ENCODE measurements at places on chromosomes 13 and 19. TPM values are rescaled to one million over a fixed set of nuclear protein-coding genes. Genes with fewer than 3 reads are reported as not detected.

- H3K4me3 ChIP-seq = no peak overlapping the region
- H3K4me1 ChIP-seq = peaks cover 15% of the 10 kb centered on the region
- DNase-seq = no peak
- H3K27me3 ChIP-seq = no peaks in the 10 kb centered on the region
These were observed 11.4 kb downstream of the ZNF708 start for GRCh38 chr19:21317821-21318220.

CD22 gene
- total RNA-seq = 5.0 TPM

LGI4 gene
- total RNA-seq = 58.6 TPM

DNA sequence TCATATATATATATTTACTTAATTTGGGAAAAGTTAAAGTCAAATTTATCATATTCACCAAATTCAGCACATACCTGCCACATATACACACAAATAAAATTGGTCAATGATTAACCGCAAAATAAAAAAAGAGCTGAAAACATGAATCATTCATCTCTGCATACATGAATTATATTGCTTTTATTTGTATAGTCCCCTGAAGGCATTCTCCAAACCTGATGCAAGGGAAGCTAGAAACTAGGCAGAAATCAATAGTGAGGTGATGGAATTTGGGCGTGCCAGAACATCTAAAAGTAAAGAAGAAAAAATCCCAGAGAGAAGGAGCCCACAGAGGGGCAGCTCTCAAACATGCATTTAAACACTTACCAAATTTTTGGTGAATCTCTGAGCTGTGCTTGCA is 60.1 kb downstream of the UFM1 start:
- H3K36me3 ChIP-seq = no peaks in the 10 kb centered on the region
- H3K27ac ChIP-seq = no peak overlapping the region
- H3K4me1 ChIP-seq = no peaks in the 10 kb centered on the region
- no peak for DNase-seq
- H3K27me3 ChIP-seq = no peaks in the 10 kb centered on the region
- H3K4me3 ChIP-seq = no peak overlapping the region

PSG5 gene
- total RNA-seq = not detected

ZNF44 gene
- total RNA-seq = 9.7 TPM

ADPRHL1 gene
- total RNA-seq = 26.2 TPM

- no peaks in the 10 kb centered on the region for H3K27me3 ChIP-seq
- no peaks in the 10 kb centered on the region for H3K4me1 ChIP-seq
- no peaks in the 10 kb centered on the region for H3K36me3 ChIP-seq
- DNase-seq = no peak
- no peak overlapping the region for H3K27ac ChIP-seq
These were observed 1062.5 kb upstream of the PCDH9 start for GRCh38 chr13:68292601-68293000.

GRCh38 chr19:32624410-32624809 is 43.4 kb downstream of the PDCD5 start:
- H3K4me1 ChIP-seq = no peaks in the 10 kb centered on the region
- no peaks in the 10 kb centered on the region for H3K27me3 ChIP-seq
- H3K27ac ChIP-seq = no peak overlapping the region
- no peak for DNase-seq
- H3K36me3 ChIP-seq = peaks cover 96% of the 10 kb centered on the region

PSG11 gene
- total RNA-seq = not detected

GRCh38 chr19:33370783-33371182 is 2.7 kb upstream of the CEBPG start:
- DNase-seq = no peak
- peaks cover 11% of the 10 kb centered on the region for H3K4me1 ChIP-seq
- H3K4me3 ChIP-seq = no peak overlapping the region

RFPL4A gene
- not detected for total RNA-seq

FBXO17 gene
- 47.8 TPM for total RNA-seq

GRCh38 chr19:2243274-2244124 is 5.6 kb upstream of the AMH start:
- H3K4me1 ChIP-seq = peaks cover 74% of the 10 kb centered on the region
- no peak overlapping the region for H3K27ac ChIP-seq
- no peaks in the 10 kb centered on the region for H3K27me3 ChIP-seq
- peaks cover 56% of the 10 kb centered on the region for H3K36me3 ChIP-seq

LILRA6 gene
- 2.7 TPM for total RNA-seq

KLK5 gene
- total RNA-seq = not detected

OVOL3 gene
- not detected for total RNA-seq

OLFM2 gene
- 12.5 TPM for total RNA-seq

KLK12 gene
- not detected for total RNA-seq

OR4F17 gene
- not detected for total RNA-seq

DNA sequence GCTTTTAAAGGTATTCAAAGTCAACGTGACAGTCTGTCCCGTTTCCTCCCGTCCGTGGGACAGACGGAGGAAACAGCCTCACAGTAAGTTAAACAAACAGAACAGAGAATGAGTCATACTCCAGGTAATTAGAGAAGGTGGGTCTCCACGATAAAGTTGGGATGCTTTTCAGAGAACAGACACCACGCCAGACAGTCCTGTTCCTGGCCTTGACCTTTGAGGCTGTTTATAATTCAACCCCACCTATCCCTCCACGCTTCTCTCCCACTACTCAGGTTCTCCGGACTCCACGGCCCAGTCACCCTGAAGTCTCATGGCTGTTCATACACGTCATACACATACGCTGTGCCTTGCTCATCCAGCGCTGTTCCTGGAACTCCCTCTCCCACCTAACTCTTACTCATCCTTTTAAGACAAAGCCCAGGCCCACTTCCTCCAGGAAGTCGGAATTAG is 42.5 kb downstream of the ARHGEF18 start:
- no peak overlapping the region for H3K4me3 ChIP-seq
- no peak overlapping the region for H3K27ac ChIP-seq
- H3K36me3 ChIP-seq = no peaks in the 10 kb centered on the region
- peaks cover 20% of the 10 kb centered on the region for H3K4me1 ChIP-seq
- H3K27me3 ChIP-seq = no peaks in the 10 kb centered on the region

ZNF841 gene
- total RNA-seq = 11.3 TPM

GRCh38 chr13:35697186-35697730 is 220.8 kb upstream of the MAB21L1 start:
- no peak overlapping the region for H3K4me3 ChIP-seq
- H3K36me3 ChIP-seq = no peaks in the 10 kb centered on the region
- no peaks in the 10 kb centered on the region for H3K27me3 ChIP-seq
- H3K4me1 ChIP-seq = peaks cover 44% of the 10 kb centered on the region

SIGLEC7 gene
- total RNA-seq = 0.19 TPM

GRCh38 chr19:46192992-46193650 is 36.4 kb upstream of the IGFL1 start:
- no peaks in the 10 kb centered on the region for H3K27me3 ChIP-seq
- no peaks in the 10 kb centered on the region for H3K36me3 ChIP-seq
- no peak overlapping the region for H3K27ac ChIP-seq
- H3K4me3 ChIP-seq = no peak overlapping the region
- no peaks in the 10 kb centered on the region for H3K4me1 ChIP-seq

ZNF221 gene
- 3.5 TPM for total RNA-seq

- H3K27ac ChIP-seq = no peak overlapping the region
- no peaks in the 10 kb centered on the region for H3K27me3 ChIP-seq
- no peak for DNase-seq
- no peaks in the 10 kb centered on the region for H3K36me3 ChIP-seq
- no peak overlapping the region for H3K4me3 ChIP-seq
These were observed 10.9 kb downstream of the KASH5 start for GRCh38 chr19:49398931-49399330.

- H3K36me3 ChIP-seq = no peaks in the 10 kb centered on the region
- no peaks in the 10 kb centered on the region for H3K27me3 ChIP-seq
- no peaks in the 10 kb centered on the region for H3K4me1 ChIP-seq
- no peak for DNase-seq
- no peak overlapping the region for H3K4me3 ChIP-seq
These were observed 13.5 kb upstream of the ADGRE1 start for GRCh38 chr19:6873708-6874431.

- DNase-seq = no peak
- H3K4me1 ChIP-seq = peaks cover 15% of the 10 kb centered on the region
- no peaks in the 10 kb centered on the region for H3K36me3 ChIP-seq
- H3K4me3 ChIP-seq = no peak overlapping the region
- H3K27me3 ChIP-seq = no peaks in the 10 kb centered on the region
- peak overlapping the region; percentile 77 for H3K27ac ChIP-seq
These were observed 133.3 kb downstream of the HS6ST3 start for GRCh38 chr13:96223231-96223630.

GRCh38 chr13:77506874-77507273 is 28.6 kb upstream of the SCEL start:
- no peaks in the 10 kb centered on the region for H3K27me3 ChIP-seq
- DNase-seq = no peak
- H3K4me1 ChIP-seq = peaks cover 16% of the 10 kb centered on the region
- H3K4me3 ChIP-seq = no peak overlapping the region
- H3K27ac ChIP-seq = no peak overlapping the region
- H3K36me3 ChIP-seq = no peaks in the 10 kb centered on the region

GRCh38 chr19:19406878-19407632 is 1.6 kb downstream of the GATAD2A start:
- peak overlapping the region; percentile 97 for H3K4me3 ChIP-seq
- no peaks in the 10 kb centered on the region for H3K36me3 ChIP-seq
- peak overlapping the region; percentile 84 for H3K27ac ChIP-seq
- no peak for DNase-seq
- H3K27me3 ChIP-seq = no peaks in the 10 kb centered on the region
- peaks cover 52% of the 10 kb centered on the region for H3K4me1 ChIP-seq

MUC16 gene
- total RNA-seq = under 0.01 TPM

DNA sequence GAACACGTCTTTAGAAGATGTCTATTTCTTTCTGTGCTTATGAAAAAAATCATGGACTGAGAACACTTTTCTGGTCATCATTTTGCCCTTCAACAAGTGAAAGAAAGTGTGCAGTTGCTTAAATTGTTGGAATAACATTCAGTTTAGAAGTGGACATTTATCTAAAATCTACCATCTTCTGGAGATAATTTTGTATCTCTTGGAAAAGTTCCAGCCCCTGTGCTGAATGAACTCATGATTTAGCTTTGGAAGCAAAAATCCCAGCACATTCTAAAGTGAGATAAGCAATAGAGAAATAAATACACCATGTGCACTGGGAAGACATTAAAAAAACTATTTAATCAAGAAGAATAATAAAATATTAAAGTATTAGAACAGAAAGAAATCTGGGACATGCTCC is 1420.8 kb upstream of the SLC10A2 start:
- no peaks in the 10 kb centered on the region for H3K4me1 ChIP-seq
- H3K36me3 ChIP-seq = no peaks in the 10 kb centered on the region
- DNase-seq = no peak
- H3K27me3 ChIP-seq = no peaks in the 10 kb centered on the region
- no peak overlapping the region for H3K27ac ChIP-seq
- no peak overlapping the region for H3K4me3 ChIP-seq

DNA sequence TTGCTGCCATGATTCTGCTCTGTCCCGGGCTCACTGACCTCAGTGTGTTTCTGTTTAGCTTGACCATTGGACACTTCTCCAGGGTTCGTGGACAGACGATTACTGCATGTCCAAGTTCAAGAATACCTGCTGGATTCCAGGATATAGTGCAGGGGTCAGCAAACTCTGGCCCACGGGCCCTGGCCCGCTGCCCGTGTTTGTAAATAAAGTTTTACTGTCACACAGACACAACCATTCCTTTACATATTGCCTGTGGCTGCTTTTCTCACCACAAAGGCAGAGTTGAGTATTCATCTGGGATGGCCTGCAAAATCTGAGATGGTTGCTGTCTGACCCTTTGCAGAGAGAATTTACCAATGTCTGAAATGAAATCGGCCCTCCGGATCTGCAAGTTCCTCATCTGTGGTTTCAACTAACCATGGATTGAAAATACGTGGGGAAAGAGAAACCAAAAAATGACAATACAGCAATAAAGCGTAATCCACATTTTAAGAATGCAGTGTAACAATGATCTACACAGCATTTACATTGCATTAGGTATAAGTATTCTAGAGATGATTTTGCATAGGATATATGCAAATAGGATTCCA is 25.9 kb upstream of the F2RL3 start:
- no peak overlapping the region for H3K4me3 ChIP-seq
- no peaks in the 10 kb centered on the region for H3K4me1 ChIP-seq
- H3K27me3 ChIP-seq = no peaks in the 10 kb centered on the region
- peaks cover 93% of the 10 kb centered on the region for H3K36me3 ChIP-seq
- no peak overlapping the region for H3K27ac ChIP-seq

- no peaks in the 10 kb centered on the region for H3K27me3 ChIP-seq
- no peak overlapping the region for H3K4me3 ChIP-seq
- H3K4me1 ChIP-seq = peaks cover 25% of the 10 kb centered on the region
These were observed 52.8 kb downstream of the GADD45B start for GRCh38 chr19:2528675-2529101.

- H3K4me1 ChIP-seq = no peaks in the 10 kb centered on the region
- H3K27ac ChIP-seq = no peak overlapping the region
- H3K4me3 ChIP-seq = no peak overlapping the region
- no peaks in the 10 kb centered on the region for H3K36me3 ChIP-seq
- no peaks in the 10 kb centered on the region for H3K27me3 ChIP-seq
- no peak for DNase-seq
These were observed 313.9 kb downstream of the KLF12 start for GRCh38 chr13:73820285-73820684.

TNNI3 gene
- not detected for total RNA-seq

DNA sequence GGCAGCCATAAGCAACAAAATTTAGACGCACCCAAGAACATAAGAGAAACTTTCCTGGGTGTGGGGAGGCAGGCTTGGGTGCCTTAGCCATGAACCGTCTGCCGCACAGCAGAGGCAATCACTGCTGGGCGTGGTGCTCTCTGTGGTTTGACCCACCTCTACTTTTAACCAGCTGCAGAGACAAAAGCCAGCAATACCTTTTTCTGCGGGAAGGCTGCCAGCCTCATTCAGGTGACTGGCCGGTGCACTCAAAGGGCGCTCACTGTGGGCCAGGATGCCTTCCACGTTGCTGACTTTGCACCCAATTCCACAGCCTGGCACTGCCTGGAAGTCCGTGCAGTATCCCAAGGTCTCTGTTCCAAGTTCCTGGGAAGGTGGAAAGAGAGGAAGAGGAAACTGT is 69.1 kb downstream of the ATP7B start:
- peaks cover 31% of the 10 kb centered on the region for H3K36me3 ChIP-seq
- no peak overlapping the region for H3K27ac ChIP-seq
- DNase-seq = no peak
- H3K4me3 ChIP-seq = no peak overlapping the region
- H3K4me1 ChIP-seq = no peaks in the 10 kb centered on the region
- no peaks in the 10 kb centered on the region for H3K27me3 ChIP-seq

- H3K27me3 ChIP-seq = peaks cover 6% of the 10 kb centered on the region
- no peak overlapping the region for H3K27ac ChIP-seq
- no peaks in the 10 kb centered on the region for H3K36me3 ChIP-seq
- H3K4me3 ChIP-seq = no peak overlapping the region
These were observed 5.8 kb downstream of the KIRREL2 start for GRCh38 chr19:35862528-35862927.

- H3K36me3 ChIP-seq = peaks cover 15% of the 10 kb centered on the region
- peak overlapping the region; percentile 78 for H3K27ac ChIP-seq
- no peak overlapping the region for H3K4me3 ChIP-seq
- H3K27me3 ChIP-seq = no peaks in the 10 kb centered on the region
These were observed 3.3 kb downstream of the ALDH16A1 start for GRCh38 chr19:49456326-49456725.
